Activated naive CD8-positive, alpha-beta T cell treated with anti-CD3 and anti-CD28 coated beads, Interleukin-2, amount 10 ng/mL, durations not matched to agents 7 days and 5 days (primary cell): ENCODE measurements at places on chromosomes 1 and 21.

DNA sequence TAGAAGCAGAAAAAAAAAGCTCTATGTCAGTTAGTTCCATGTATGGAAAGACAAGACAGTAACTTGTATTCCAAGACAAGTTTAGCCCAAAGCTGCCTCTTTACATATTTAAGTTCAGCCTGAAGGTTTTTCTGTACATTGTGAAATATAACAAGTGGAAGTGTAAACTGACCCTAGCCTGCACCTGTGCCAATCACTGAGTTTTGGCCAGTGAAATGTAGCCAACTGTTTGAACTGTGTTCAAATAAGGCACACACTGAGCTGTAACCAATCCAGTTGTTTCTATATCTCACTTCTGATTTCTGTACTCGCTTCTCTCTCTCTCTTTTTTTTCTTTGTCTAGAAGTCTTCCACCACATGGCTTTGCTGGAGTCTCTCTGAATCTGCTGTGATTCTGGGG, 1227.1 kb downstream of the NCAM2 start:
- DNase-seq: no peak

DNA sequence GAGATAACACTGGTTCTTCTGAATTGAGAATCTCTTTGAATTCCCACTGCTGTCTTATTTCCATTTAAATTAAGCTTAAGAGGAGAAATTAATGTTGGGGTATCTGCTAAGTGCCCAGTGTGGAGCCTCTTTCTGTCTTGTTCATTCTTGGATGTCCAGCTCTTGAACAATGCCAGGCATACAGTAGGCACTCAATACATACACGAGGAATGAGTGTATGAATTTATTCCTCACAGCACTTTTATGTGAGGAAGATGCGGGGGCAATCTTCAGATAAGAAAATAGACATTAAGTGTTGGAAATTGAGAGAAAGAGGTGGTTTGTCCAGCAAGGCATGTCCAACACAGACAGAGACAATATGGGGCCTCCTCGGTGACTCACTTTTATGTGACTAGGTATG, 11.8 kb upstream of the ATF3 start:
- DNase-seq: no peak

- DNase-seq: no peak
Observed at GRCh38 chr1:112322983-112323678, 72.9 kb upstream of the CTTNBP2NL start.

DNA sequence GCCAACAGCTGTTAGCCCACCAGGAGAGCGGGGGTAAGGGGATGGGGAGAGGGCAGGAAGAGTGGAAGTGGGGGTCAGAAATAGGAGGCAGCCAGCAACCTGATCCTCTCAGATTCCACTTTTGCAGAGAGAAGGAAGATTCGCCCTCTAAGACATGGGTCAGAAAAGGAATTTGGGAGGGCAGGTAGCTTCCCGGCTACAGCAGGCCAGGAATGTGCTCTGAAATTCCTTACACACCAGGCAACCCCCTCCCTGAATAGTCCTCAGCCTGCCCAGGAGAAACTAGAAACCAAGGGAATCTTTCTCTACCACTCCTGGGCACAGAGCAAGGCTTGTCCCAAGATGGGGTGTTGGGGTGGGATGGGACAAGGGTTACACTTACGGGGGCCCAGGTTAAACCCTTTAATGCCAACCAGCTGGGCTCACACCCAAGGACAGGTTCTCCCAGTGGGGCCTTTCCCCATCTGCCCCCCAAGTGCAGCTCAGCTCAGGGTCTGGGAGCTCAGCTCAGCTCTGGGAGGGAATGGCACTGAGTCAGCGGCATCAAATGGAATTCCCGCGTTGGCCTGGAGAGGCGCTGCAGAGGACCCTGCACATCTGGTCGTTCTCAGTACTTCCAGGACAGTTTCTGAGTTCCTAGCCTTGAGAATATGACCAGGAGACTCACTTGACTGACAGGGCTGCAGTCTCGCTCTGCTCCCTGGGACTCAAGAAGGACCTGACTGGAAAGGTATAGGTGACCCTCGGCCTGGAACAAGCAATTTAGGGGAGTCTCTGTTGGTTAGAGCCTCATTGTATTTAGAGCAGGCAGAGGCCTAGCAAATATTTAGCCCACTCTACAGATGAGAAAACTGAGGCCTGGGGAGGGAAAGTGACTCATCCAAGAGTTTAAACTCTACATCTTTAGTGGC, 761 bp downstream of the TNNT2 start:
- DNase-seq: no peak

DNA sequence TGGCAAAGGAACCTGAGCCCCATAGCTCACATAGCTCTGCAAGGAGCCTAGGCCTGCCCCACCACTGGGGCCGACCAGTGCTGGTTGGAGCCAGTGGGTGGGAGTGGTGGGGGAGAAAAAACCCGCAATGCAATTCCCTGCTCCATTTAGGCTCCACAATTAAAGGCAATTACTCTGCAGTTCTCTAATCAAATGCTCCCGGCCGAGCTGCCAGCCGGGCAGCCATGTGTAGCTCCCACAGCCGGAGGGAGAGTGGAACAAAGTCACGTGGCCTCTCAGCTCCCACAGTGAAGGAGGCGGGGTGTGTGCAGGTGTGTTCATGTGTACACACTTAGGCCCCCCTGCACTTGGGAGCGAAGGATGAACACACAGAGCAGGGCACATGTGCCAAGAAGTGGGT, 81.6 kb downstream of the KIRREL1 start:
- no peak for DNase-seq

- DNase-seq: no peak
Observed at GRCh38 chr1:160707236-160708064, 4.2 kb downstream of the CD48 start.

DNA sequence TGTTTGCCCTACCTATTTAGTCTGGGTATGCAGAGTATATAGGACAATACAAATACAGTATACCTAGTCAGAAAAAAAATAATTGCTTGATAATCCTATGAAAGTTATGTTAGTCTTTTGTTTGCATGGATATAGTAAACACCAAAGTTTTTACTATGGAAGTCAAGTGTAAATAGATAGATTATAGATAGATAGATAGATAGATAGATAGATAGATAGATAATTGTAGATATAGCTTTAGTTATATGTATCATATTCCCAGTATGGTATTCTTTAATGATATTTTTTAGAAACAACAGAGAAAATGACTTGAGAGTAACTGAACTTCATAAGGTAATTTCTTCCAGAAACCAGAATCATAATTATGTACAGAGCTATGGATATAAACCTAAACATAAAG, 158.2 kb downstream of the NCAM2 start:
- DNase-seq: no peak

GRCh38 chr1:54109129-54110090, 43.4 kb downstream of the CDCP2 start:
- no peak for DNase-seq

DNA sequence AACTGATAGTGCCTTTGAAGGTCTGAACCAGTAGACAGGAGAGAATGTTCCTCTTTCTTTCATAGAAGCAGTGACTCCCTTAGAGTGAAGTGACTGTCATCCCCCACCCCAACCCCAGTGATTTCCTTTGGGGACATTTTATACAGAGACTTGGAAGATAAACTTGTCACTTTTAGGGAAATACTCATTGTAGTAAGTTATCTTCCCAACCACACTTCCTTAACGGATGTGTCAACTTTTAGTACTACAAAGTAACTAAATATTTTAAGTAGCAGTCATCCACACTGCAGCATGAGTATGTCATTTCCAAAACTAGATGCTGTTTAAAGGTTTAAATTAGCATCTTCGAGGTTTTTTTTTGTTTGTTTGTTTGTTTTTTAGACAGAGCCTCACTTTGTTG, 13.7 kb downstream of the LRRC8B start:
- DNase-seq: no peak

- no peak for DNase-seq
Observed at GRCh38 chr1:223175032-223175431, 32.0 kb upstream of the TLR5 start.

DNA sequence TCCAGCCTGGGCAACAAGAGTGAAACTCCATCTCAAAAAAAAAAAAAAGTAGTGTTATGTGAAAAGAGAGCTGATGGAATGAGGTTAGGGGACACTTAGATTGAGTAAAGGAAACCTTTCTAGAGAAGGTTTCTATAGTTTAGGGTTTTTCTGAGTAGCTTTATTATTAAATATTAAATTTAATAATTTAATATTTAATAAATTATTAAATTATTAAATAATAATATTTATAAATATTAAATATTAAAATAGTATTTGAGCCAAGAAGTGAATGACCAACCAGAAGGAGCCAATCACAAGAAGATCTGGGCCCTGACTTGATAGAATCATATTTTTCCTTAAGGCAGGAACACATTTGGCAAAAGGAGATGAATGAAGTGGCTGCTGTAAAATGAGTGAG, 50.7 kb downstream of the ALG6 start:
- no peak for DNase-seq
